ENCODE measurements at places on chromosomes 7 and 10.

DNA sequence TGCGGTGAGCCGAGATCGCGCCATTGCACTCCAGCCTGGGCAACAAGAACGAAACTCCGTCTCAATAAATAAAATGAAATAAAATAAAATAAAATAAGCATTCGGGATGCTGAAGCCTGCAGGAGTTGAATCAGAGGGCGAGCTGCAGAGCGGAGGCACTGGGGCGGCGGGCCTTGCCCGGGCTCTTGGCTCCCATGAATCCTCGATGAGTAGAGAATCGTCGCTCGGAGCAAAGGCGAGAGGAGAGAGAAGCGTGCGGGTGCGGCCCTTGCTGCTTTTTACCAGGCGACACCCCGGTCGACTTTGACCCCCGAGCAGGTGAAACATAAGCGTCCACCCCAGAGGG is 168.3 kb downstream of the UBE2H start:
- DNase-seq: no peak

GRCh38 chr7:51228386-51228958 is 88.1 kb downstream of the COBL start:
- no peak for DNase-seq

- no peak for DNase-seq
Measured at GRCh38 chr10:111481261-111481826, 404.5 kb downstream of the ADRA2A start.

DNA sequence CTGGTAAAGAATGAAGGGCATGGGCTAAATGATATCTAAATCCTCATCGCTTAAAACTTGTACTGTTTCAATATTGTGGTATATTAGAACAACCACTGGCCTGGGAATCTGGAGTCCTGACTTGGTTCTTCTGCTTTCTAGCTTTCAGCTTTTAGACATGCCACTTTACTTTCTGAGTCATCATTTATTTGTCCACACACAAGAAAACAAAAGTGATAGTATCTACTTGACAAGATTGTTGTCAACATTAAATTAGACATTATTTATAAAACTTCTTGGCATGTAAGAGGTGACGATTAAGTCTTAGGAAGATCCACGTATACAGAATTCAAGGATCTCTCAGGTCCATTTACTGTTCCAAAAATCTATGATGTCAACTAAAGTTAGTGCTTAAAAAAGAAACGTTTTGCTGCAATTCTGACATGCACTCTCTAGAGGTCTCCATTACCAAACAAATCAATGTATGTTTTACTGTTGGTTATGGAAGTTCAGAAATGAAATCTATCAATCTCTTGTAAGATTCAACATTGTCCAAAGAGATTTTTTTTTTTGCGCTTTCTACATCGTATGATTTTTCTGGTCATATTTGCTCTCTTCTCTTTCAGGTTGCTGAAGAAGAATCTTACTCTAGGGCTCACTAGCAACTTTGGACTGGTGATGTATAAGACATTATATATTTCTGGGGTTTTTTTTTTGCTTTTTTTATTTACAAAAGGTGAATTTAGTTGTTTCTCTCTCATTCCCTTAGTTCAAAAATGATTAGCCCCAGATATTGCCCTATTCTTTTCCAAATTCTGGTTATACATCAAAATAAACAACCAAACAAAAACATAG is 53.6 kb upstream of the DYNC1I1 start:
- DNase-seq: no peak

DNA sequence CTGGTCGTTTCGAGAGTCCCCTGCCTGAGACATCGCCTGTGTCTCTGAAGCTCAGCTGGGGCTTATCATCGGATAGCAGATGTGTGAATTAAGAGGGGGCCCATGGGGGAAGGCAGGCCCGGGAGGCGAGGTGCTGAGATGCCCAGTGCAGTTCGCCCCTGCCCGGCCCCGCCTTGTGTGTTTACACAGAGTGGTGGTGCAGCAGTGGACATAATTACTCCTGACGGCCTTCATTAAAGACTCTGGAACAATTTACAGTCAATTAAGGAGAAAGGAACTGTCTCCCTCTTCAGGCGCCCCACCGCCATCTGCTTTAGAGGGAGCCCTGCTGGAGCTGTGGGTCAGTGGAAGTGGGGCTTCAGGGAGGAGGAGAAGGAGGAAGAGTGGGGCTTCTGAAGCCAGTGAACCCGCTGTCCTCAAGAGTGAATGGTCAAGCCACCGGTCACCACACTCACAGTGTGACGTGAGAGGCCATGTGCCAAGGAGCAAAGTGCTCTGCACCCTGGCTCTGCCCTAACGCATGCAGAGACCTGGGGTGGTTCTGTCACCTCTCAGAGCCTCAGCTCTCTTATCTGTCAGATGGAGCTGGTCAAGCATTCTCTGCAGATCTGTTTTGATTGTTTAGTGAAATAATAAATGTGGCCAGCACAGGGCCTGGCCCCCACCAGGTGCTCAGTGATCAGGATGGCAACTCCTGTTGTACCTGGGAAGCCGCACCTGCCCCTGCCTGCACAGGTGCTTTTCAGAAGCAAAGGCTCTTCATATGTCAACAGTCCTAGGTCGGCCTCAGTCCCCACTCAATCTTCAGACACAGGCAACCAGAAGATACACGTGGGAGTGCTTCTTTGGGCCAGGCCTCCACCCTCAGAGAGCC is 65.6 kb downstream of the CDH23 start:
- no peak for DNase-seq

- no peak for DNase-seq
Measured at GRCh38 chr7:23333671-23334246, 34.6 kb downstream of the MALSU1 start.
